NCI-H748 treated with DMSO at 0.1 percent for 48 hours (cell line): ENCODE measurements at places on chromosomes 5 and 9.

DNA sequence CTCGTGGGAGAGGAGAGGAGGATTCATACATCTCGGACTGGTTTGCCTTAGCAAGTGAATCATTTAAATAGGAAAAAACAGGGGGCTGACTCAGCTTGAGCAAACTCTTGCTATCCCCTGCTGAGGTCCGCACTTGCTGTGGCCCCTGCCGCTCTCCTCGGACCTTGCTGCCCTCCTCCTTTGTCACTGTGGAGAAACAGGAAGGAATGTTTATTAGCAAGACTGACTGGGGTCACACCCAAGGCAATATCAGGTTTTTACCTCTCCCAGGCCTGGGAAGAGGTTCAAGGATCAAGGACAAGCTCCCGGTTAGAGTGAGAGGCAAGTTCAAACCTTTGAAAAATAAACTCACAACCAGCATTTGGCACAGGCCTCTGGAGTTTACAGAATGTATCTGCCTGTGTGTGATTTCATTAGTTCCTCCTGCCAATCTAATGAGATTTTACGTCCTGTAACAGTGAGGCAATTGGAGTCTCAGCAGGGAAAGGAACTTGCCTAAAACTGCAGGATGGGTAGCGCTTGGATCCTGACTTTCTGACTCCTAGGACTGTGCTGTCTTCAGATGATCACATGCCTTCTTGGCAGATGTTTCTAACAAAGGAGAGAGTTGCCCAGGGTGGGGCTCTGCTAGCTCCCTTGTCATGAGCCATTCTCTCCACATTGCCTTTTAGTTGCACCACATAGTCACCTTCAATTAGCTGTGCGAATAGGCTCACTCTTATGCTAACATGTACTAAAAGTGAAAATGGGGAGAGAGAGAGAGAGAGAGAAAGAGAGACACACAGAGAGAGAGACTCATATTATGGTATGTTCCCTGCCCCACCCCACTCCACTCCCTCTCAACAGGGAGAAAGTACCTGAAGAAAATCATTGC lies 108.6 kb upstream of the CDKN2B start:
- no peak for DNase-seq

DNA sequence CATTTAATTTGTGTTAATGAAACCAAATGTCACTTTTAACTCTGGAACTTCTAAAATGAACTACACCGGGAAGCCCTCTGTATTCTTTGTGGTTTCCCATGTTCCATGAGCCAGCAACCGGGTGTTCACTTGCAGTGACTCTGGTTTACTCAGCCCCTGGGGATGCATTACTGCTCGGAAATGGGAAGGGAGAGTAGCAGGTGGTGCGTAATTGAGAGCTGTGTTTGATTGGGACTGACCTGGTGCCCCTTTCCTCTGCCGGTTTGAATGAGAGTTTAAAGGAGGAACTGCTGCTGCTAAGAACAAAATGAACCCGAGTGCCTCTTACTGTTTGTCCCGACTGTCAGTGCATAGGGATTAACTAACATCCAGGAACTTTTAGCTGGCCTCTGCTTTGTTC lies 100.1 kb upstream of the DHFR start:
- DNase-seq = peak; percentile 93

DNA sequence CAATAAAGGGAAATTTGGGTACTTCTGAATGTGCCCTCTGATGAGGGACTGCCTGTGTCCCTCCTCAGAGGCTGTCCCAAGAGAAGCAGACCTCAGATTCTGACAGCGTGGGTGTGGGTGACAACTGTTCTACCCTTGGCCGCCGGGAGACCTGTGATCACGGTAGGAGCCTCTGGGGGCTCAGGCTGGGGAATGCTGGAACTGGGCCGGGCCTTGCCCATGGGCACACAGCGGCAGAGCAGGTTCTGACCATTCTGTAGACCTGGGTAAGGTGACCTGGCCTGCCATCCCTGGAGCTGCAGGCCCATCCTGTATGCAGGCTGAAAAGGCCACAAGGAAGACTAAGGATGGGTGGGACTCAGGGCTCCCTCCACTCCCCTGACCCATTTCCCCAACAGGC lies 29.5 kb upstream of the GRPEL2 start:
- no peak for DNase-seq

GRCh38 chr9:70578720-70579119 lies 164.3 kb upstream of the KLF9 start:
- DNase-seq = no peak

GRCh38 chr9:38358390-38359296 lies 33.9 kb upstream of the ALDH1B1 start:
- DNase-seq = no peak

- DNase-seq = no peak
These were observed 103.1 kb upstream of the SMC2 start for GRCh38 chr9:103991001-103991400.

DNA sequence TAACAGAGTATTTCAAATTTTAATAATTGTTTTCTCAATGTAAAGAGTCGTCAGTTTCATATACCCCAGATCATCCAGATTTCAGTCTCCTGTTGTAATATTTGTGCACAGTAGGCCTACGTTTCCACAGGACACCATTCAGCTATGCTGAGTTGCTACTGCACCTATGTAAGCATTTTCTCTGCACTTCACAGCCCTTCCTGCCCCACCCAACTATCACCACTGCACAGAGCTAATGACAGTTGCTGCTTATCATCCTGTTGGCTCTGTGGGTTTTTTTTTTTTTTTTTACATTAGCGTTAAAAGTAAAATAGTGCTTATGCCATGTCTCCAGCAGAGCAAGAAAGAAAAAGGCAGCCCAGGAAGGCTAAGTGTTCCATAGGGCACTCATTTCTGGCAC lies 5.9 kb upstream of the PRKACG start:
- DNase-seq = no peak

DNA sequence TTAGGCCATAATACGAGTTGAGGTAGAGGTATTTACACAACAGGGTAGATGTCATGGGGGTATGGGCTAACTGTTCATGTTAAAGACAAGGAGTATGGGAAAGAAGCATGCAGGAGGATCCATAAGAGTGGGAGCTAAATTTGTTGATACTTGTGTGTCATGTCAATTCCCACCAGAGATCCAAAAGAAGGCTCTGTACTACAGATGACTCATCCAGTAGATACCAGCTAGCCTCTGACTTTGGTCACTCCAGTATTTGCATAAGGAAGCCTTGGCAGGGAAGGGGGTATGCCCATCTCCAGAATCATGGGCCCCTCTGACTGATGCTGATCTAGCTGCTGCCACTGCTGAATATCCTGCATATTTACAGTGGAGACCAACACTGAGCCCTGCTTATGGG lies 743.7 kb upstream of the GRAMD2B start:
- no peak for DNase-seq

DNA sequence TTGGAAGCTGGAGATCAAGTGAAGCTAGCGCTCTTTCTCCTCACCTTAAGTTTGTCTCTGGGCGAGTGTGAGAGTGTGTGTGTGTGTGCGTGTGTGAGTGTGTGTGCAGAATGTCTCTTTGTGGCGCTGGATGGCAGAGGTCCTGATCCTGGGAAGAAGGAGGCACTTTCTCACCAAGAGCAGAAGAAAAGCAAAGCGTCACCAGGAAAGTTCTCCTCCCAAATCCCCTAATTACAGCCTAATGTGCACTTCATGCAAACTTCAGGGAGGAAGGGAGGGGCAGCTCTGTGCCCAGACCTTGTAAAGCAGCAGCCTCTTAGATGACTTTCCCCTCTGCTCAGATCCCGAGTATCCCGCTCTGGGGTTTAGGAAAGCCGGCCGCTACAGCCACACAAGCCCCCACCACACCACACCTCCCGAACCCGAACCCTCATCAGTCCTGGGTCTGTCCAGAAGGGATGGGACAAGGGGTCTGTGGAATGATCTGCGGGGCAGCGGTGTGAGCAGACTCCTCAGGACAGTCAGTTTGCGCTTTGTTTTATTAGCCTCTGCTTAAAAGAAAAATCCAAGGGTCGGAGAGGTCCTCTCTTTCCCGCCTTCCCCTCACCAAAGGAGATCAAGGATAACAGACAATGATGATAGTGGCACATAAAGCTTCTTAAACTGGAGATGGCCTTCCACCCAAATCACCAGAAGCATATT lies at the start of gene HAPLN1:
Gene HAPLN1, minus strand, starts transcription at position 20 of the 702 bp plus-strand sequence. CDS start 47,332 bp downstream, outside the sequence.
- no peak for DNase-seq

GRCh38 chr9:33404788-33405362 lies 2.5 kb upstream of the AQP7 start:
- DNase-seq = no peak

DNA sequence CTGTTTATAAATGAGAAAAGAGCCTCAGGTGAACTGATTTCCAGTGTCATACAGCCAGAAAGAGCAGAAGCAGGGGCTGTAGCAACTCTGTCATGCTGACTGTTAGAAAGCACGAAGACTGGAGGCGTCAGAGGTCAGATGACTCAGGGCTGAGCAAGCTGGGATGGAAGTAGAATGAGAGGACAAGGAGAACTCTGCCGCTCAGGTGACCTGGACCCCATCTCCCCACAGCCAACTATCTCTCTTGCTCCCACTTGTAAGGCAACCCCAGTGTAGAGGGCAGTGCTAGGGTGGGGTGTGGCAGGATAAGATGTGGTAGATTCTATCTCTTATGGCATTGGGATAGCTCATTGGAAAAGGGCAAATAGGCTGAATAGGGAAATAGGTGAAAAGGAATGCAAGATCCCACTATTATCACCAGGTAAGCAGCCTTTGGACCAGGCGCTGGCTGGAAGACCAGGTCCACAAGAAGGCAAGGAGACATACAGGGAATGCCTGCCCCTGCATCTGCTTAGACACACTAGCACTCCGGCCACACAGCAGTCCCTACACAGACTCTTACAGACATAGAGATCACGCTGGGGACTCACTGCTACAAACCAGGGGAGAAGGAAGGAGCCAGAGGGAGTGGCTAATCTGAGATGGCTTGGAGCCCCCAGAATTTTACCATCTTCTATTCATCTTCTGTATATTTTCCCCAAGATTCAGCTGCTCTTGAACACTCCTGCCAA lies 21.2 kb upstream of the LOX start:
- DNase-seq = no peak

GRCh38 chr9:77014597-77015263 lies 4.7 kb upstream of the FOXB2 start:
- DNase-seq = no peak

DNA sequence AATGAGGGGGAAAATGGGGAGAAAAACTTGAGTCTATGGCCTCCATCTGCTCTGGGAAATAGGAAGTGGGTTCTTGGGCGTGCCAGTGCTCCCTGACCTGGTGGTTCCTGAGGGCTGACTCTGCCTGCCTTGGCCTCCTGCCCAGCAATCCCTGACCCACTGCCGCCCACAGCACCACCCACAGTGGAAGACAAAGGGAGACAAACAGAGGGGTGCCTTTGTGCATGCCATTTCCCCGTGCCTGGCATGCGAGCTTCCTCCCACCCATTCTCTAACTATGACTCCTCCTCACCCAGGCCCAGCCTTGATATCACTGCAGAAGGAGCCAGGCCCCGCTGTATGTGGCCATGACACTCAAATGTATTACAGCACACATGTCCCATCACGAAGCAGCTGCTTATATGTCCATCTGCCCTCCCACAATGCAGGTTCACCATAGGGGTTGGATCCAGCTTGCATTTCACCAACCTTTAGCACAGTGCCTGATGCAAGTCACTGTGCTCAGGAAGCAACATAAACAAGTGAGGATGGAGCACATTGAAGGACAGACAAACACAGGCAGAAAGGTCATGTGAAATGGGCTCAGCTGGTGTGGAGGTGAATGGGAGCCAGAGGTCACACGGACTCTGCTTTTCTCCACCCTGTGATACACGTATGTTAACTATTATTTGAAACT lies 84.4 kb downstream of the ADRB2 start:
- DNase-seq = no peak

GRCh38 chr5:124439609-124440008 lies 306.8 kb downstream of the ZNF608 start:
- no peak for DNase-seq

DNA sequence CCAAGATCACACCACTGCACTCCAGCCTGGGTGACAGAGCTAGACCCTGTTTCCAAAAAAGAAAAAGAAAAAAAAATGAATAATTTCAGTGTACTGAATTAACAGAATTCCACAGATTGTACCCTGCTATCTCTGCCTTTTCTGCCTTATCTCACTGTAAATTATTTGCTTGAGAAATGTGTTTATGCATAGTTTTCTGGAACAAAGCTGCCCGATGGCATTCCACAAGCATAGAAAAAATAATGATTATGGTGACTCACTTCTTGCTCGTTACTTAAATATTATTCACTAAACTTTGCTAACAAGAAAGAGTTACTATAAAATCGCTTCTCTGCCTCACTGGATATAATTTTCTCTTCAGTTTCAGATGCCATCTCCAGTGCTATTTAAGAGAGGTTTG lies 88.7 kb upstream of the FAM169A start:
- no peak for DNase-seq

- DNase-seq = no peak
These were observed 132.5 kb upstream of the CHD1 start for GRCh38 chr5:99061299-99061698.

DNA sequence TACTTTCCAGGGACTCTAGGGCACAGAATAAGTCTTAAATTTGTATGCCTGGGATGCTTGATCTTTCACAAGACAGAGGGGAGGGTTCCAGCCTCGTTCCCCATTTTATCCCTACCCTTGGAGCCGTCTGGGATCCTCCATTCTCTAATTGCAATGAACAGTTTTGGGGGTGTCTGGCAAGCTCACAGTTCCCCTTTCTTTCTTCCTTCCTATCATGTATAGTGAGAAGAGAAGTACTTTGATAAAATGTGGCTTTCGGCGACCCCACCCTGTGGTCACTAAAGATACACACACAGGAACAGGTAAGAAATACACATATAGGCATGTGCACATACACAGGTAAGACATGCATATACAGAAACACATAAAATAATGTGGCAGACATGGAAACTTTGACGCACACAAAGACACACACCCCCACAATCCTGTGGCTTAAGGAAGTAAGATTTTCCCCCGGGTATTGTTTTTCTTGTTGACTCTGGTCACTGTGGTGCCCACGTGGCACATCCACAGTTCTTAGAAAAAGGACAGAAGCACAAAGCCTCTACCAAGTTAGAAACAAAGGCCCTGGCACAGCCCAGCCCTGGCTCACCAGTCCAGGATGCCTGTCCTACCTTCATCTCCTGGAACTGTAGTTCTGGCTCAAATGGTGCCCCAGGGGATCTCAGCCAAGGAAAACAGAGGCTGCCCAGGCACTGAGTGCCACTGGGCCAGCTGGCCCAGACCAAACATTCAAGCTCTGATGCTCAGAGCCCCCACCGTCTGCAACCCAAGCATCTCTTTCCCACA lies 6.3 kb upstream of the SMU1 start:
- DNase-seq = no peak

- DNase-seq = no peak
These were observed 85.2 kb upstream of the CLINT1 start for GRCh38 chr5:157944077-157944633.
